ENCODE measurements at places on chromosomes 4 and X. TPM values are rescaled to one million over a fixed set of nuclear protein-coding genes. Genes with fewer than 3 reads are reported as not detected.

DNA sequence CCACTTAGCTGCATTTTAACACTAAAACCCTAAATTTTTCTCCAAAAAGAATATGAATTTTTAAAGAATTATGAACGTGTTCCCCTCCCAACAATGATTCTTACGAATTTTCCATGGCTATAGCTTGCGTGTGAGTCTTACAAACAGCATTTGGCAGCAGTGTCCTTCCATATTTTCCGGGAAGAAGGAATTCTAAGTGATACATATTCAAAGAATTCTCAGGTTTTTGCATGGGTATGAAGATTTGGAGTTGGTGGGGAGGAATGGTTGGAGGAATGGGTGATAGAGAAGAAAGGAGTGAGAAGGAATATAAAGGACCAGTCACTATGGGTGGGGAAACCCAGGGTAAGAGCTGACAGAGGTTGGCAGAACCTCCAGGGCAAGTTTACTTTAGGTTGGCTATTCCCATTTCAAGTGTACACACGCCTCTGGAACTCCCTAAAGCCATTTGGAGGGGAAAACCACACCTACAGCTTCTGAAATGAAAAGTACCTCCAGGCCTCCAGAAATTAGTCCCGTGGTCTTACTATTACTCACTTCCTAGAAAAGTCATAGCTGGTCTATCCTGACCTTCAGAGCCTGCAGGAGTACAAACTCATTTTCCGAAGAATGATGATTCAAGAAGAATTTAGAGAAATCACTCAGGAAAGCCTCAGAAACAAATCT is 420.8 kb upstream of the DIPK2B start:
- DNase-seq = no peak

DNA sequence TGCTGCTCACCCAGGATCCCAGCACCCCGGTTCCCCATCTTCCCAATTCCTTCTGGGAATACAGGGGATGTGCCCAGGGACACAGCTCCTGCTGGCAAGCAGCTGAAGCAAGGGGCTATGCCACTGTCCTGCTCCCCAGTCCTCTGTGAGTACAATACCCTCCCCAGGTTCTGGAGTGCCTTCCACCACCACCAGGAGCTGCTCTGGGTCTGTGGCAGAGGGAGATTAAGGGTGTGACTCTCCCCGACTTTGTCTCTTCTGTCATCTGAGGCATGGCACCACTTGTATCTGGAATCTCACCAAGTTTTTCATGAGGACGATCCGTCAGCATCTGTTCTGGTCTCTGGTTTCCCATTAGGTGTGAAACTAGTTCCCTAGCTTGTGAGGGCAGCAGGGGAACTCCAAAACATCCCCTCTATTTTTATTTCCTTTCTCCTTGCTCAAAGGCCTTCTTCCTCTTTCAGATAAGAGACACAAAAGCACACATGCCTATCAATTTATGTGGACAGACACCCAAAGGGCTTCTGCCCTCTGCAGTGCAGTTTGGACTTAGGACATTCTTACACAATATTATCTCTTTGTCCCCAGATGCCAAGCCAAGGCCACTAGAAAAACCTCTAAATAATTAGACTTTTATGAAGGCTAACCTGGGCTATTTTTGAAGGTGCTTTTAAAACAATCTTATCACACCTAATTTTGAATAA is 26.8 kb downstream of the MGST2 start:
- DNase-seq = peak; percentile 67

- no peak for DNase-seq
Measured at GRCh38 chr4:109801895-109802319, at the start of gene CFI. Gene CFI, minus strand, starts transcription at chr4:109801999. Its CDS starts 28 bp downstream, at chr4:109801971.

DNA sequence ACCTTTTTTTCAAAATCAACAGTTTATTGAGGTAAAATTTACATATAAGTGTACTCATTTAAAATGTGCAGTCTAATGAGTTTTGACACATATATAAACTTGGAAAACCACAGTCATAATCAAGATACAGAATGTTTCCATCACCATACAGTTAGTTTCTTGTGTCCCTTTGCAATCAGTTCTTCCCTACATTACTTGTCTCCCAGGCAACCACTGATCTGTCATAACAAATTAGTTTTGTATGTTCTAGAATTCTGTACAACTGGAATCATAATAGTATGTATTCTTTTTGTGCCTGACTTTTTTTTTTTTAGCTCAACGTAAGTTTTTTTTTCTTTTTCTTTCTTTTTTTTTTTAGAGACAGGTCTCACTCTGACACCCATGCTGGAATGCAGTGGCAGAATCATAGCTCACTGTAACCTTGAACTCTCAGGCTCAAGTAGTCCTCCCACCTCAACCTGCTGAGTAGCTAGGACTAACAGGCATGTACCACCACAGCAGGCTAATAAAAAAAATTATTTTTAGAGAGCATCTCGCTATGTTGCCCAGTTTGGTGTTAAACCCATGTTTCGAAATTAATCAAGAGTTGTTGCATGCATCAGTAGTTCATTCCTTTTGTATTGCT is 26.9 kb downstream of the ARFIP1 start:
- no peak for DNase-seq

DNA sequence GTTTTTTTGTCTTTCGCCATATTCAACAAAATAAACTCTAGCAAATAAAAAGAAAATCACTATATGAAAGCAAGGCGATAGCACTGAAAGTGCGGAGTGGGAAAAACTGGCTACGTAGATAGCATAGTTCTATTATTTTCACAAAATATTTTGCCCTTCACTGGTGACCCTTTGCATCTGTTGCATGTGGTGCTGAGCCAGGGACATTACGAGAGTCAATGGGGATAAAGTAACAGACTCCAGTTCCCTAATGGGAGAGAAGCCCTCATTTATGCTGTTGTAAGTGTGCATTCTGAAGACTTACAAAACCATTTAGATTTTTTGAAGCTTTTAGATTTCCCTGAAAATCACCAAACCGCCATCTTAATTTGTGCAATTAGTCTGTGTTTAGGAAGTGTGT is 501.6 kb downstream of the PPARGC1A start:
- DNase-seq = no peak

GRCh38 chrX:20547611-20548051 is 280.9 kb upstream of the RPS6KA3 start:
- DNase-seq = peak; percentile 76

The MAGEB17 gene
- total RNA-seq = not detected

The VSIG4 gene
- 16.1 TPM for total RNA-seq

The GAGE12H gene
- total RNA-seq = not detected

DNA sequence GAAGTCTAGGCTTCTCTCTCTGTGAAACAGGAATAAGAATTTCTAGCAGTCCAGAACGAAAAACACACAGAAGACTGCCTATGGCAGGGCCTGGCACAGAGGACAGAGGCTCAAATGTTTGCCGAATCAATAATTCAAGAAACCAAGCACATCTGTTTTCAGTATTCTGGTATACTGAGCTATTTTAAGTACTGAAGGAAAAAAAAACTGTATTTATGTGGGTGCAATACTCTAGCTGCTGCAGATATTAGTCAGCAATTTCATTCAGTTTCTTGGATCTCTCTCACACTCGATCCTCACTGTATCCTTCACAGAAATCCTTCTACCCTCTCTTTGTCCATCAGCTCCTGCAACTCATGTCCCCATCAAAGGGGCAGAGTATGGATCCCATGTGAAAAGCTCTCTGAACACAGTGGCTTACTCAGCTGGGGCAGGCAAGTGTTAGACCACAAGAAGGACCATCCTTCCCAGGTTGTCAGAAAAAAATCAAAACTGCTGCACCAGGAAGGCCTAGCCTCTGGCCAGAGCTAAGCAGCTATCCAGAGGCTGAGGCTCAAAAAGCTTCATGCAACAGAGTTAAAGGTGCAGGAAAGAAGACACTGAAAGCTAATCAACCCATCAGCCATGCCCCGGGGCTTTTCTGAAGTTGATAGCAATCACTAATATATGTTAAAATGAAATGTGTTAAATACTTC is 9.1 kb upstream of the USO1 start:
- DNase-seq = no peak

DNA sequence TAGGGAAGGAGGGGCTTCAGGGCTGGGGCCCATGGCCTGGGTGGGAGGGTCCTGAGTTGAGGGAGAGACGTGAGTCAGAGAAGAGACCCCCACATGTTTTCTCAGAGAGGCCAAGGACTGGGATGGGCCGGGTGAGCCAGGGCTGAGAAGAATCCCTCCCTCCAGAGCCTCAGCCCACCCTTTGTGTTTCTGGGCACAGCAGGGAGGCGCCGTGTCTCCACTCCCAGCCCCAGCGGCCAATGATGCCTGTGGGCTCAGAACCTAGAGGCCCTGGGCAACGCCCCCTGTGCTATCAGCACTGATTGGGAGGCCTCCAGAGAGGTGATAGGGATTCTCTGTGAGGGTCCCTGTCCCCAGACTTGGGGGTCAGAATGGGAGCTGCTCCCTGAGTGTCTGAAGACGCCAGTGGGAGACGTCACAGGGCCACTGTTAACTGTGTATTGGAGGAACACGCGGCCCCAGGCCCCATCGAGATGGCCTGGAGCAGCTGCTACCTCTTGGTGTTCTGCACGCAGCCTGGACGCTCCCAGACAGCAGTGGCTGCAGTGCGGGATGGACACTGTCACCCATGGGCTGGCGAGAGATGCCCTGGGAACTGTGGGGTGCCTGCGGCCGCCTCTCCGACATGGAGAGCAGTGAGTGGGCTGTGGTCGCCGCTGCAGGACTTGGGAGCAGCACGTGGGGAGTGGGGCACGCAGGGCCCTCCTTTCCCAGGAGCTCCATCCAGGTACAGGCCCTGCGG is 8.5 kb downstream of the FGFRL1 start:
- DNase-seq = no peak

The CSN3 gene
- not detected for total RNA-seq

GRCh38 chr4:182145334-182145905 is 97.8 kb upstream of the TENM3 start:
- no peak for DNase-seq

GRCh38 chr4:148238086-148238485 is 204.1 kb downstream of the NR3C2 start:
- no peak for DNase-seq

GRCh38 chr4:89491761-89492160 is 184.2 kb upstream of the GPRIN3 start:
- DNase-seq = no peak

The LANCL3 gene
- 0.05 TPM for total RNA-seq

GRCh38 chr4:1009542-1010394 is 1.7 kb upstream of the FGFRL1 start:
- peak; percentile 83 for DNase-seq

DNA sequence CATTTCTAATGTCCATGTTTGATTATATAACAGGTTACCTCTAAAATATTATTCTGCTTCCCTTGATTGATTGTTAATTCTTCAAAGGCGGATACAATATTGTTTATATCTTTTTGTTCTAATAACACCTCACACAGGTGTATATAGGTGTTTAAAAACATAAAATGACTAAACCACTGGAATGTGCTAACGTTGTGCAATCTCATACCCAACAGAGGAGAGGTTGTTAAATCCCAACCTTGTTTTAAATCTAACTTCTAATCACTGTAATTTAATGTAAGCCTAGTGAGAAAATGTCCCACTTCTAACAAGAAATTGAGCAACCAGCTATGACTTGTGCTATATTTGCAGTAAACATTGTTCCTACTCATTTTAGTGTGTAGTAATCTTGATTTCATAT is 1.3 kb downstream of the ODAM start:
- no peak for DNase-seq

DNA sequence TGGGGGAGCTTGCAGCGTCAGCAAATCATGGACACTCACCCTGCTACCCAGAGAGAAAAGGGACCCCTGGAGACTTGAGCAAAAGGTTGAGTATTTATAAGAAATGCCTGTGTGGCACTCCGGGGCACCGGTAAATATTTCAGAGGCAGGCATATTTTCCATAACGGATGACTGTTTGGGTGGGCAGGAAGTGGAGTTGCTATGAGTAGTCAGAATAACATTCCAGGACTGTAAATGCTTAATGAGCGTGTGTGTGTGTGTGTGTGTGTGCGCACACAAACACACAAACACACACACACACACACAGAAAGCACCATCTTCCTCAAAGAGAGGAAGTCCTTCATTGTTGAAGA is 74.6 kb downstream of the MXRA5 start:
- no peak for DNase-seq

The MAGEA6 gene
- 0.25 TPM for total RNA-seq

The AMTN gene
- not detected for total RNA-seq

Measured in left lobe of liver (tissue), 2 donors.